Activated T-cell treated with anti-CD3 and anti-CD28 coated beads for 48 hours (primary cell): ENCODE measurements at places on chromosomes 2 and 18.

- no peak for DNase-seq
Measured at GRCh38 chr2:177275743-177276055, 11.2 kb upstream of the NFE2L2 start.

DNA sequence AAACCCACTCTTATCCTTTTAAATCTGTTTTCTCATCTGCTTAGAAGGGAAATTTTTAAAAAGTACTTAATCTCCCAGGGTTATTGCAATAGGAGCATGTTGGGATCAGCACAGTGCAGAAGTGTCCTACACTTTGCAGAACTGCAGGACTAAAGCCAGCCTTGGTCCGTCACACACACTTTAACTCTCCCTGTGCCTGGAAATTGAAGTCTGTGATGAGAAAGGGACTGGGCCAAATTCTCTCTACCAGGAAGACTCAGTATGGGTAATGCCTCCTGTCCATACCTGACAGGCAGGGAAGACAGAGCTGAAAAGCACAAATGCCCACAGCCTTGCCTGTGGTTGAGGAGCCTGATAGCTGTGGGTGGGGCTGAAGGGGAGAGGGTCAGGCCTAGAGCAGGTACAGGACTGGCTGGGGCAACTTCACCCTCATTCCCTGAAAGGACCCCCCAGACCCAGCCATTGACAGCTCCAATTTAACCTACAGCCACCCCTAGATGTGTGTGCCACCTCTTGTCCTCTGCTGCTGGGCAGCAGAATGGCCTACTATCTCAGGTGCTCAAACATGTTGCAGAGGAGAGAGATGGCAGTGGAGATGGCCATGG lies 377.2 kb upstream of the KLHL29 start:
- no peak for DNase-seq

DNA sequence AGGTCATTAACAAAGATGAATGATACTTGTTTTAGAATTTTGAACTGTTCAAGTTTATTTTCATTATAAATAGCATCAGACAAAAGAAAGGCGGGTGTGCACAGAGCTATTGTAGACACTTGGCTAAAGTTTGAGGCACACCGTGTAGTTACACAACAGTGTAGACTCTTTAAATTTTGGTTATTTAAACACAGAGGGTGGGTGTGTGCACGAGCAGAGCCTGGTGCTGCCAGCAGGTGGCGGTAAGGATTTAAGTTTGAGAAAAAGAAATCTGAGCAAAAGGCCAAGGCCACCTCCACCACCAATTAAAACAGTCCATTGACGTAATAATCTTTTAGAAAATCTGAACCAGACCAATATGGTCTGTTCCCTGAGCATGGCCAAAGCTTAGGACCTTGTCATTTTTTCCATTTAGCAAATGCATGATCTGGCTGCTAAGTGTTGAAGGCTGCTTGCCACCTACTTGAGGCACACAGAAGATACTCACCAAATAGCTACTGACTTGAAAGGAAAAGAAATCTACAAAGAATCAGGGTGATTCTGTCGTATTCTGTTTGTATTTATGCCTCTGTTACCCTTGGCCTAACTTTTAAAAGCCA lies 14.3 kb downstream of the COPS7B start:
- DNase-seq: peak; percentile 36

GRCh38 chr2:68739595-68740399 lies 5.2 kb downstream of the ARHGAP25 start:
- DNase-seq: no peak

- no peak for DNase-seq
Measured at GRCh38 chr2:115011721-115012120, 569.3 kb downstream of the DPP10 start.

DNA sequence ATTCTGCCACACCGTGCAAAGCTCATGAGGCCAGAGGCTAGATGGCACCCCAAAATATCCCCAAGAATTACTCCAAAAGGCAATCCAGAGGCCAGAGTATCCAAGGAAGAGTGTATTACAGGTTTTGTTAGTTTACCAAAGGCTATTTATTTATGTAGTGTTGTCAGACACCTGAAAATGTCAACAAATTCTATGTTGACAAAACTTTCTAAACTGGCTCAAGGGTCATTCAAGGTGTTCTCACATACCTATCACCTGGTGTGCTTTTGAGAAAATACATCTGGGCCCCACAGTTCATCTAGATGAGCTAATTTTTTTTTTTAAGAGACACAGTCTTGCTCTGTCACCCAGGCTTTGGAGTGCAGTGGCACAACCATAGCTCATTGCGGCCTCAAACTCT lies 12.4 kb upstream of the DTNB start:
- DNase-seq: no peak

DNA sequence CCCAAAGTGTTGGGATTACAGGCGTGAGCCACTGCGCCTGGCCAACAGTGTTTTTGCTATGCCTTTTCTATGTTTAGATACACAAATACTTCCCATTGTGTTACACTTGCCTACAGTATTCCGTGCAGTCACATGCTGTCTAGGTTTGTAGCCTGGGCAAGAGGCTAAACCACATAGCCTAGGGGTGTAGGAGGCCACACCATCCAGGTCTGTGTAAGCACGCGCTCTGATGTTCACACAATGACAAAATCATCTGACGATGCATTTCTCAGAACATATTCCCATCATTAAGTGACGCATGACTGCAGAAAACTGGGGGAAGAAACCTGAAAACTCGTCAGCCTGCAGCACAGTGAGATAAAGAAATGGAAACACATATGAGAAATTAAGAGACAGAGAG lies 46.1 kb upstream of the TWIST2 start:
- DNase-seq: no peak

GRCh38 chr2:212939777-212940531 lies 211.5 kb downstream of the IKZF2 start:
- no peak for DNase-seq

- DNase-seq: no peak
Measured at GRCh38 chr2:27162151-27163121, 13.6 kb downstream of the TCF23 start.

- no peak for DNase-seq
Measured at GRCh38 chr2:14199040-14199439, 433.5 kb upstream of the LRATD1 start.

GRCh38 chr18:38076346-38077070 lies 510.9 kb upstream of the CELF4 start:
- no peak for DNase-seq

- no peak for DNase-seq
Measured at GRCh38 chr2:69165091-69165880, 152.3 kb downstream of the ANTXR1 start.

DNA sequence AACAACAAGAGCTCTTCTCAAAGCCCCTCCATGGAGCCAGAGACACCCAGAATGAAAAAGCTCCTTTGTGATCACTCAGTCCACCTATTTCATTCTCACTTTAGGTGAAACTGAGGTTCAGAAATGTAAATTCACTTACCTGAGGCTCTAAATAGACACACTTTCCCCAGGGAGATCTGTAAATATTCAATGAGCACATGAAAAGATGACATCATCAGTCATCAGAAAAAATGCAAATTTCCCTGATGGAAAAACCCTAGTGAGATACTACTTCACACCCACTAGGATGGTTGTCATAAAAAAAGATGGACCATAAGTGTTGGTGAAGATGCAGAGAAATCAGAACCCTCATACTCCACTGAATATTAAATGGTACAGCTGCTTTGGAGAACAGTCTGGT lies 339.2 kb downstream of the EN1 start:
- no peak for DNase-seq

- DNase-seq: no peak
Measured at GRCh38 chr18:65477455-65477854, 273.4 kb upstream of the CDH7 start.

- no peak for DNase-seq
Measured at GRCh38 chr2:144470334-144470733, 49.6 kb downstream of the ZEB2 start.

GRCh38 chr2:27024188-27024587 lies 8.6 kb upstream of the TMEM214 start:
- no peak for DNase-seq

GRCh38 chr18:31102025-31102684 lies at the start of gene DSC2:
Gene DSC2, minus strand, starts transcription at chr18:31102421. Its CDS starts 450 bp downstream, at chr18:31101971.
- no peak for DNase-seq

DNA sequence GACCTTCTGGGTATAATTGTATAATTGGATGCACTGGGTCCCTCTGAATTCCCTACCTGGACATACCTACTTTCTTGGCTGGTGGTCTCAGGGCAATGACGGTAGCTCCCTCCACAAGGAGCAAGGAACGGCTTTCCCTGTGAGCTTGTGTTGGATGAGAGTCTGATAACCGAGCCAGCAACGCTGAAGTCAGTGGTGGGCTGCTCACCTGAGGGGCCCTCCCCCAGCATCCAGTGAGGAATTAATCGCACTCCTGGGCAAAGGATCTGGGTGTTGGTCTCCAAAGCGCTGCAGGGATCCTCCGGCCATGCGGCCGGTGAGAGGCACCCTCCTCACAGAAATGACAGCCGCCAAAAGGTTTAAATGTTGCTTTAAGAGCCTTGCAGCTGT lies 47.1 kb downstream of the LONRF2 start:
- no peak for DNase-seq

- no peak for DNase-seq
Measured at GRCh38 chr18:56445422-56445821, 193.0 kb downstream of the TXNL1 start.

GRCh38 chr2:30641765-30642345 lies 165.4 kb downstream of the CAPN13 start:
- no peak for DNase-seq

DNA sequence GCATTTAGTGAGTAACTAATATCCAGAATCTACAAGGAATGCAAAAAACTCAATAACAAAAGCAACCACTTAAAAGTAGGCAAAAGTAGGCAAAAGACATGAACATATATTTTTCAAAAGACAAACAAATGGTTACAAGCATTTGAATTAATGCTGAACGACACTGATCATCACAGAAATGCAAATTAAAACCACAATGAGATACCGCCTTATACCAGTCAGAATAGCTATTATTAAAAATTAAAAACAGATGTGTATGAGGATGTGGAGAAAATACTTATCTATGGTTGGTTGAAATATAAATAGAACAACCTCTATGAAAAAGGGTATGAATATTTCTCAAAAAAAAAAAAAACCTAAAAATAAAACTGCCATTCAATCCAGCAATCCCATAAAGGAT lies 51.7 kb downstream of the SNTG2 start:
- no peak for DNase-seq

DNA sequence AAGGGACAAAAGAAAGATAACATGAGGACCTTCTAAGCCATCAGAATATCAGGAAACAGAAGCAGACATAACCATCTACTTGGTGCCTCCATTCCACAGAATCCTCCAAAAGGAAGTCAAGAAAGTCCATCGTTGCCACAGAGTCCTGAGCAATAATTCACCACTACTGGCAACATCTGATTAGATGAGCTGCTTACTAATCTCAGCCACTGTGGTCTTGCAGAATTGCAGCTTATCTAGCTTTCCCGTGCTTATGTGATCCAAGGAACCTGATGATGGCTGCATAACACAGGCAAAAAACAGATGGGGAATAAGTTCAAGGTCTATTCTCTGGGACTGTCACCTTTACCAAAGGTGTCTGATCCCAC lies 278.5 kb downstream of the AFF3 start:
- no peak for DNase-seq

DNA sequence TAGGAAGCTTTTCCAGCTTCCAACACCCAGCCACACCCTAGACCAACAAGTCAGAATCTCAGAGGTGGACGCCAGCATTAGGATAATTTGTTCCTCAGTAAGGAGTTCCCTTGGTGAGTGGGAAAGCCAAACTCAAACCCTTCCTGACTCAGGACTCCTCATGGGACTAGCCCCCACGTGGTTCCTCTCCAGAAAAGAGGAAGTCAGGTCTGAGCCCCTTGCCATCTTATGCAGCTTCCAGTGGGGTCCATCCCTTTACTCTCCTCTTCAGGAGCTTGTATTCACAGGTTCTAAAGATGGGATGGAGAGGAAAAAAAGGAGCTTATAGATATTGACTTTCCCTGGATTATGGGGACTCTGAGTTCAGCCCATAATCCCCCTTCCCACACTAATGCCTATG lies 14.8 kb upstream of the NOTO start:
- no peak for DNase-seq

GRCh38 chr2:225559072-225559415 lies 159.5 kb downstream of the NYAP2 start:
- no peak for DNase-seq

- peak; percentile 31 for DNase-seq
Measured at GRCh38 chr2:230602562-230603230, 109.9 kb upstream of the CAB39 start.

DNA sequence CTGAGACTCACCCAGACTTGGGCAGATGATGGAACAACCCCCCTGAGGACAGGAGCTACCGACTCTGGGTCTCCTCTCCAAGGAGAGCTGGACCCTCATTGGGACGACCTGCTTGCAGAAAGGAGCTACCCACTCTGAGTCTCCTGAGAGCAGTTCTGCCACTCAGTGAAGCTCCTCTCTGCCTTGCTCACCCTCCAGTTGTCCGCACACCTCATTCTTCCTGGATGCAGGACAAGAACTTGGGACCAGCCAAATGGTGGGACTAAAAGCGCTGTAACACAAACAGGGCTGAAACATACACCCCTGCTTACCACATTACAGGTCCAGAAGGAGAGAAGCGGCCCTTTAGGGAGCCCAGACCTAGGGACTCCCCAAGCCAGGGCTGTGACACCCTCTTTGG lies 124.9 kb upstream of the CCDC150 start:
- DNase-seq: no peak

- no peak for DNase-seq
Measured at GRCh38 chr2:47946593-47946992, 40.3 kb upstream of the FBXO11 start.

GRCh38 chr2:28662044-28662443 lies 89.6 kb upstream of the PPP1CB start:
- no peak for DNase-seq

DNA sequence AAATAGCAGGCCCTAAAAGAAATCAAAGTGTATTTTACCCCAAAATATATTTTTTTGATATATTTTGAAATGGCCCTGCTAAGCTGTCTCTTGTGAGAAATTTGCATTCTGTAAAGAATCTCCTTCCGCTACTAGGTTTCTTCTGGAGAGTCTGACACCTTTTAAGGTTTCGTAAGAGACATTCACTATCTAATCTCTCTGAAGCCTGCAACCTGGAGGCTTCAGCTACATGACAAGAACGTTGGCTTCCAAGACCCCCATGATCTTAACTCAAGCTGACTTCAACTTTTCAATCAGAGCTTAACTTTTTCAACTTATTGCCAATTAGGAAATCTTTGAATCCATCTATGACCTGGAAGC lies 1894.9 kb upstream of the LRRTM1 start:
- no peak for DNase-seq
